ENCODE measurements at places on chromosomes 6 and 20.

- DNase-seq, result no peak
Measured at GRCh38 chr20:39913274-39913673, 775.8 kb downstream of the MAFB start.

DNA sequence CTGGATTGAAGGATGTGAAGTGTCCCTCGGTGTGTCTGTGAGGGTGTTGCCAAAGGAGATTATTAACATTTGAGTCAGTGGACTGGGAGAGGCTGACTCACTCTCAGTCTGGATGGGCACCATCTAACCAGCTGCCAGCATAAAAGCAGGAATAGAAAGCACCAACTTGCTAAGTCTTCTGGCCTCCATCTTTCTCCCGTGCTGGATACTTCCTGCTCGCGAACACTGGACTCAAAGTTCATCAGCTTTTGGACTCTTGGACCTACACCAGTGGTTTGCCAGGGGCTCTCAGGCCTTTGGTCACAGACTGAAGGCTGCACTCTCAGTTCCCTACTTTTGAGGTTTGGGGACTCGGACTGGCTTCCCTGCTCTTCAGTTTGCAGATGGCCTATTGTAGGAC is 220.3 kb upstream of the LRFN2 start:
- no peak for DNase-seq

DNA sequence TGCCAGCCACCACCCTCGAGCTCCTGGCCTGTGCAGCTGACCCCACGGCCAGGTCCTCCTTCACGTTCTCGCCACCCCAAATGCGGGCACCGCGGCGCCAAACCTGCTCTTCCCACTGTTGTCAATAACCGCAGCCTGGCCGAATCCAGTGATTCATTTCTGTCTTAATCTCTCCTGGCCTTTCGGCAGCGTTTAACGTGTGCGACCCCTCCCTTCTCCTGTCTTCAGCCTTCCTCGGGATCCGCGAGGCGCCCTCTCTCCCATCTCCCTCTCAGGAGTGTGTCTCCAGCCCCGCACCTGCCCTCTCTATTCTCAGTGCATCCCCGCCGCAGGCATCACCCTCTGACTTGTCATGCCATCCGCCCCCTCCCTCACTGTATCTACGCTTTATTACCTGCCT is 91.4 kb downstream of the THBS2 start:
- no peak for DNase-seq

DNA sequence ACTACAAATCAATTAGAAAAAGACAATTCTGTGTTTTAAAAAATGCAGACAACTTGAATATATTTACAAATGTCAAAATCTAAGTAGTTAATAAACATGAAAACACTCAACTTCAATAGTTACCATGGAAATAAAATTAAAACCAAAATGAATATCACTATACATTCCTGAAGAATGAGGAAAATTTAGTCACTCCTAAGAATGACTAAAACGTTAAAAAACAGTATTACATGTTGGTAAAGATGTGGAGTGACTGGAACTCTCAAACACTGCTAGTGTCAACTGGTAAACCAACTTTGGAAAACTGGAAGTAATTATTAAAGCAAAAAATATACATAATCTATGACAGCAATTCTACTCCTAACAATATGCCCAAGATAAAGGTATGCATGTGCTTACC is 36.3 kb downstream of the AHI1 start:
- no peak for DNase-seq

- DNase-seq, result no peak
Measured at GRCh38 chr6:12265296-12265695, 24.9 kb upstream of the EDN1 start.

GRCh38 chr6:424741-425417 is 33.3 kb downstream of the IRF4 start:
- DNase-seq, result no peak

DNA sequence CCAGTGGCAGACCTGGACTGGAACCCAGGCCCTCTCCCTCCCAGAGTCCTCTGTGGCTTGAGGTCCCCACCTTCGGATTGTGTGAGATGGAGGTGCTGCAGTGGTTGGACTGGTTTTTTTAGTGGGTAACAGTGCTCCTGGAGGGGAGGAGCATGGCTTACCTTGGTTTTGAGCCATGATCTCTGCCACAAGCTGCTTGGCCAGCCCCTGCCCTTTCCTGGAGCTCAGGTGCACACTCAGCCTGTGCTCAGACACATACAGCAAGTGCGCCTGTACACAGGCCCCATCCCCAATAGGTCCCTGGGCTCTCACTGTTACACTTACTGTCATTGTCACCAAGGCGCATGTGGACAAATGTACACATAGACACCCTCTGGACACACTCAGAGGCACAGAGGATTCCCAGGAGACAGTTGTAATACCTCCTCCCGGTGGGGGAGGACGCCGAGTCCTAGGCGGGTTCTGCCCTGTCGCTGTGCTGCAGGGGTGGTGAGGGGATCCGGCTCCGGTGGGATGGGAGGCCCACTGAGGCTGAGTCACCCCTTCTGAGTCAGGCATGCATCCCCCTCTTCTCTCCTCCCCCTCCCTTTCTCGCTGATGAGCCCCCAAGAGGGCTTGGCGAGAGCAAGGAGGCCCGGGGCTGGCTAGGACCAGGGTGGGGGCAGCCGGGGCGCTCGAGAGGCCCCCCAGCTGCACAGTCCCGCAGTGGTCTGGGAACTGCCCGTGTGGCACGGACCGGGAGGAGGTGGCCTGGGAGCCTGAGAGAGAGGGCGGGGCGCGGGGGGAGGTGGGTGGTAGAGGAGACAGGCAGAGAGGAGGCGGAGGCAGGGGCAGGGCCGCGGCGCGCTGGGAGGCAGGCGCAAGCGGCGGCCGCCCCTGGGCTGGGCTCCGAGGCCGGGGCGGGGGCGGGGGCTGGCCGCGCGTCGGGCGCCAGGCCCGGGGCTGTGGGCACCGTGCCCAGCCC is 522 bp upstream of the EPB41L1 start:
- peak; percentile 83 for DNase-seq

DNA sequence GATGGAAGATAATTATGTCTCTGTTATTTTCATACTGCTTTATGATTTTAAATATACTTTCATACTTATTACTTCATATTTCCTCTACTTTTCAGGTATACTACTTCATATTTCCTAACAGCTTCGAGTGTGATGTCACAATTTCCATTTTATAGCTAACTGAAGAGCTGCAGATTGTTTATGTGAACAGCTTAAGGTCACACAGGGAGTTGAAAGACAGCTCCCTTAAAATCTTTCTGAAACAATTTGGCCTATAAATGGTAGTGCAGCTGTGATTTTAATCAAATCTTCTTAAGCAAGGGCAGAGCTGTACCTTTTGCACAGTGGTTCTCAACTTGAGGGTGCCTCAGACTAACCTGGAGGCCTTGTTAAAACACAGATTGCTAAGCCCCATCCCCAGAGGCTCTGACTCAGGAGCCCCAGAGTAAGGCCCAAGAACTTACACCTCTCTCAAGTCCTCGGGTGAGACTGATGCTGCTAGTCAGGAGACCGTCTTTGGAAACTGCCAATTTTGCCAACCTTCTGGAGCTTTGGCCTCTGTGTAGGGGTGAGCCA is 347.0 kb upstream of the HSF2 start:
- no peak for DNase-seq

GRCh38 chr20:39004508-39004907 is 42.4 kb downstream of the DHX35 start:
- DNase-seq, result no peak

GRCh38 chr6:56458324-56458884 is 184.3 kb downstream of the DST start:
- no peak for DNase-seq

- DNase-seq, result no peak
Measured at GRCh38 chr20:54350415-54350814, 125.0 kb upstream of the DOK5 start.

GRCh38 chr6:30002871-30003270 is 58.2 kb upstream of the POLR1H start:
- no peak for DNase-seq

- no peak for DNase-seq
Measured at GRCh38 chr6:98156580-98156979, 677.8 kb upstream of the POU3F2 start.

DNA sequence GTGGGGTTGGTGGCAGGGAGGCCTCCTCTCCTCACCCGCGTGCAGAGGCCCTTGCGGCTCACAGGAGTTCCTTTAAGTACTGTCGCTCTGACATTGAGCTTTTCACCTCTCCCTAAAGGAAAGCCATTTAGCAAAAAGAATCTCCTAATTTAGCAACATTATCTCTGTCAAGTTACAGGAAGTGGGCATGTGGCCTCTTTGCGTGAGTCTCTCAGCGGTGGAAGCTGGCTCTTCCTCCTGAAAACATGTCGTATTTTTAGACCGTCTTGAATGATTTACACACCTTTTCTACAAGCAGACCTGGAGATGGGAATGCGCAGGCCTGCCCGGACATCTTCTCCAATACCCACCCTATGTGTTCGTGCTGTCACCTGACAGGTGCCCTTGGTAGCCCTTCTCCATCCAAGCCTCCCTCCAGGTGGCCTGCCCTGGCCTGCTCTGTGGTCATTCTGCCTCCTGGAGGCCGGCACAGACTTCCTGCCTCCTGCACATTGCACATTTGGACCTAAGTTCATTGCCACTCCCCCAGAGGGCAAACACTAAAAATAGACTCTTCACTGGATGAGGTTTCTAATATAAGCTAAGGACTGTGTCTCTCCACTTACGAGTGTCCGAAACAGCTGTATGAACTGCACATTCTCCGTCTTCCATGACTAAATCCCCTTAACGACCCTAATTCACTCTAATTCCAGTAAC is 18.5 kb upstream of the PHACTR3 start:
- DNase-seq, result no peak

- DNase-seq, result peak; percentile 89
Measured at GRCh38 chr6:32190054-32190851, at the start of gene PBX2. TSS of gene PBX2 (minus strand) at chr6:32190202. CDS start at chr6:32189915, 287 bp downstream.

DNA sequence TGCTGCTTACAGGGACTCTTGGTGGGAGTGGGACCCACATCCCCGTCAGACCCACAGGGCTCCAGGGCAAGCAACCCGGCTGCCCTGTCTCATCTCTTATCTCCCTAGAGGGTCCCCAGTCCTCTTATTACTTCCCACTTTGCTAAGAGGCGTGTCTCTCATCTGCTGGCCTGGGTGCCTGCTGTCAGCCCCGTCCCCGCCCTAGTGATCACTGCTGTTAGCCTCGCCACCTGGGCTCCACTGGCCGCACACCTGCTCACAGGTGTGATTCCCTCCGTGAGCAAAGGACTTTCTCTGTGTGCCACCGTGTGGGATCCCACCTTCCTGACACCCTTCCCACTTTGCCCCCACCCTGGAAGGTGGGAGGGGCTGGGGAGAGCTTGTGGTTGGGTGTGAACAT is 57.6 kb downstream of the TCP11 start:
- DNase-seq, result no peak

GRCh38 chr6:159464816-159465215 is 228.2 kb downstream of the SOD2 start:
- no peak for DNase-seq

DNA sequence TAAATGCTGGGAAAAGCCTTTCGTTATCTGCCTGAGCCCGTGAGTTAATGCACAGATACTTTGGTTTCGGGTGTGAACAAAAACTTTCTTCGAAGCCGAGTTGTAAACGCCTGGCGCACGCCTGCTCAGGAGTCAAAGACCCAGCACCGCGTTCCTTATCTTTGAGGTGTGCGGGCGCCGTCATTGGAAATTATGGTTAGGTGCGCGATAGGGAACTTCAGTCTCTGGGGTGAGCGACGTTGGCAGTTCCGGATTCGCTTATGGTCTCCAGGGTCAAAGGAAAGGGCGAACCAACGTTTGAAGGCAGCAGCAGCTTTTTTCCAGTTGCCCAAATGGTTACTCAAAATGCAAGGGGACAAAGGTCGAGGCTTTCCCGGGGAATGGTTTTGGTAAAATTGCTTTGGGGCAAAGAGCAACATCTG is 853 bp downstream of the SLC22A3 start:
- DNase-seq, result no peak

- no peak for DNase-seq
Measured at GRCh38 chr6:157788180-157788579, 34.9 kb upstream of the SNX9 start.

DNA sequence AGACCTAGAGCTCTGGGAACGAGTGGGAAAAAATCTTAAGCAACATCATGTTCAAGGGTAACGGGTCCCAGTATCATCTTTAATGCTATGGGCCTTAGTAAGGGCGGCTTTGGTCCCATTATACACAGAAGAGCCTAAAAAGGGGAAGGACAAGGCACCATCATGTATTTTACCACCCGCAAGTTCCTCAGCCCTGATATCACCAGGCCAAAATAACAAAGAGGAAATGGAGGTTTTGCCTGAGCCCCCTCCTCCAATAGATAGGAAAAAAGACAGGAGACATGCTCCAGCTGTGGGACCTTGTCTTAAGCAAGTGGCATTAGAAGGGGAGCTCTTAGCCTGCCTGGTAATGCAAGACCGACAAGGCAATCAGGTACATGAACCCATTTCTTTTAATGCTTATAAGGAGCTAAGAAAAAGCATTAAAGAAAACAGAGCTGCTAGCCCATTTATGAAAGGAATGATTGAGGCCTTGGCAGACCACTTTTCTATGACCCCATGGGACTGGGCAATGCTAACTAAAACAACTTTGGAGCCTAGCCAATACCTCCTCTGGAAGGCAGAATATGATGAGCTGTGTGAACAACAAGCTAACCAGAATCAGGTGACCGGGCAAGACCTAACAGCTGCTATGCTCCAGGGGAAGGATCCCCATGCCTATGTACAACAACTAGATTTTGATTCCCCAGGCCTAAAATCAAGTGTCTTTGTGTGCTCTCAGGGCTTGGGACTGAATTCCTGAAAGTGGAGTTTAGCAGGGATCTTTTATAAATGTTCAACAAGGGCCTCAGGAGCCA is 23.2 kb downstream of the HLA-DPA1 start:
- no peak for DNase-seq

DNA sequence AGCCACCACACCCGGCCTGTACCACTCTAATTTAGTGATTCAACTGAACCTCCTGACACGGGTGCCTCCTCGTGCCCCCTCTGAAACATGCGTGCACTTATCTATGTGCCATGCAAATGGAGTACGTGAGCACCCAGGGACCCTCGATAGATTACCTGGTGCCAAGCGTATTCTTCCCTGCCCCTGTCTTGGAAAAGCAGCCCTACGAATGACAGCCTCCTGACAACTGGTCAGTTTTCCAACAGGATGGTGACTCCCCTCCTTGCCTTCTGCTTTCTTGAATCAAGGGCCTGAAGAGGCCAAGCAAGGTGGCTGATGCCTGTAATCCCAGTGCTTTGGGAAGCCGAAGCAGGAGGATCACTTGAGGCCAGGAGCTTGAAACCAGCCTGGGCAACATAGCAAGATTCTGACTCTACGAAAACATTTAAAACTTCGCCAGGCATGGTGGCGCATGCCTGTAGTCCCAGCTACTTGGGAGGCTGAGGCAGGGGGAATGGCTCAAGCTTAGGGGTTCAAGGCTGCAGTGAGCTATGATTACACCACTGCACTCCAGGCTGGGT is 25.4 kb upstream of the SYNJ2 start:
- DNase-seq, result no peak

DNA sequence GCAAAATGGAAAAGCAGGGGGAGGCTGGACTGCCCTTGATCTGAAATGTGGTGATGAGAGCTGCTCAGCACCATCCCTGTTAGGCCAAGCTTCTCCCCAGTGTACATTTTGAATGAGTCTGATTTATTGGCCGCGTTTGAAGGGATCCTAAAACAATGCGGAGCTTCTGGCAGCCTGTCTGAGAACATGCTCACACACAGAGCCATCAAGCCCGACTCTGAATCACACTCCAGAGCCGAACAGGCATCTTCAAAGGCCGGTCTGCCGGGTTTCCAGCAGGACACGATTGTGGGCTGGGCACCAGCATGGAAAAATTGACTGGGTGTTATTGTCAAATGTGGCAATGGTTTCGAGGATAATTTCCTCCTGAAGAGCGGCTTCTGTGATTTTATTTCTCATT is 235.9 kb downstream of the TFAP2C start:
- no peak for DNase-seq

- DNase-seq, result no peak
Measured at GRCh38 chr6:74073999-74074398, 378.0 kb downstream of the CD109 start.
